Bronchus fibroblast of lung (primary cell): ENCODE measurements at places on chromosomes 2 and 18. TPM values are rescaled to one million over a fixed set of nuclear protein-coding genes. Genes with fewer than 3 reads are reported as not detected.

UPP2 gene
- not detected in 2 replicates for total RNA-seq

ABCG8 gene
- not detected in 2 replicates for total RNA-seq

TMEM247 gene
- total RNA-seq = not detected in 2 replicates

ARHGEF4 gene
- total RNA-seq = 1.6 and 2.7 TPM in 2 replicates

ZNF2 gene
- total RNA-seq = 2.5 and 2.7 TPM in 2 replicates

LBX2 gene
- total RNA-seq = 1.3 and 3.4 TPM in 2 replicates

MAP3K19 gene
- total RNA-seq = not detected in 2 replicates

DARS1 gene
- 48.8 and 62.5 TPM in 2 replicates for total RNA-seq

ZSWIM2 gene
- total RNA-seq = under 0.01 TPM in 1 of 2 replicates, not detected in the other

DYNAP gene
- total RNA-seq = not detected in 2 replicates

GRP gene
- total RNA-seq = not detected in 2 replicates

MYCN gene
- not detected in 2 replicates for total RNA-seq
